ENCODE measurements at places on chromosomes 7 and 10.

DNA sequence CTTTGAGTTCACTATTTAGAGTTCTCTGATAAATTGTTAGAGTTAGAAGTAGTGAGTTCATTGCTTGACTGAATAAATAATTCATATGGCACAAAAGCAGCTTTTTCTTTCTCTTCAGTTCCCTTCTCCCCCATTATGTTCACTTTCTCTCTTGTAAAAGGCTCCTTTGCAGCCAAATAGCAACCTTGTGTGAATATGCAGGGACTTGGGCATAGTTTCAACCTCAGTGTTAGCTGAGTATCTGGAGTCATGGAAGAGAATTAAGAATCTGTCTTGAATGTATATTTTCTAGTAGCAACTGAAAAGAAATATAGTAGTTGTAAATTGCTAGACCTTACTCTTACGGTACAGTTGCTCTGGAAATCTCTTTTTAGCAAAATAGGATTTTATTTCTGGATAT, 31.9 kb downstream of the ZEB1 start:
- DNase-seq = no peak

DNA sequence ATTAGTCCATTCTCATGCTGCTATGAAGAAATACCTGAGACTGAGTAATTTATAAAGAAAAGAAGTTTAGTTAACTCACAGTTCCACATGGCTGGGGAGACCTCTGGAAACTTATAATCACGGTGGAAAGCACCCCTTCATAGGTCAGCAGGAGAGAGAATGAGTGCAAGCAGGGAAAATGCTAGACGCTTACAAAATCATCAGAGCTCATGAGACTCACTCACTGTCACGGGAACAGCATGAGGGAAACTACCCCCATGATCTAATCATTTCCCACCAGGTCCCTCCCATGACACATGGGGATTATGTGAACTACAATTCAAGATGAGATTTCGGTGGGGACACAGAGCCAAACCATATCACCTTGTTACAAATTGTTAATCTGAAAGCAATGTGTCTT, 15.8 kb downstream of the TAS2R39 start:
- no peak for DNase-seq

DNA sequence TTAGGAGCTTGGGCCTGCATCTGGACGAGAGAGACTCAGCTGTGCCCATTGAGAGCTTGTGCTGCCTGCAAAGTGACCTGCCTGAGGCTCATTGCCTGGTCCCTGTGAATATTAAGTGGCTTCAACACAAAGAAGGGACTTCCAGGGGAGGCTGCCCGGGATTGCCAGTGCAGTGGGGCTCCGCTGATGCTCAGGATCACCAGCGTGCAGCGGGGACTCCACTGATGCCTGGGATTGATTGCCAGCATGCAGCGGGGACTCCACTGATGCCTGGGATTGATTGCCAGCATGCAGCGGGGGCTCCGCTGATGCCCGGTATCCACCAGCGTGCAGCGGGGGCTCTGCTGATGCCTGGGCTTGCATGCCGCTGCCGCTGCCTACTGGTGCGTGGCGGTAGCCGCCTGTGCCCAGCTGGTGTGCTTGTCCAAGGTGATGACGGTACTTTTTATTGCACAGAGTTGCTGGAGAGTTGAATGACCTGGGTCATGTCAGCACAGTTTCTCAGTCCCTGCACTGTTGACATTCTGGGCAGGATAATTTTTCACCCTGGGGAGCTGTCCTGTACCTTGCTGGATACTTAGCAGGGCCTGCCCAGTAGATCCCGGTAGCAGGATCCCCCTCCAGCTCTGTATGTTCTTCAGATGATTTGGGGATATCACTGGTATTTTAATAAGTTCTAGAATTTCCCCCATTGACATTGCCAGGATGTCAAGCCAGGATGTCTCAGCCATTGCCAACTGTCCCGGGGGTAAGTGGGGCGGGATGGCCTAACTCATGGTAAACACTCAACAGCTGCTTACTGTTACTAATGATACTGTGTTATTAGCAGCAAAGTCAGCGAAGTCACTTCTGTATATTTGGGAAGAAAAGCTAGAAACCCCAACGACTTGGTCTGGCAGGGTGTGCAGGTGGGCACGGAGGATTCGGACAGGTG, 13.0 kb downstream of the DOCK1 start:
- DNase-seq = no peak

- DNase-seq = no peak
These were observed 425.8 kb upstream of the FOXK1 start for GRCh38 chr7:4256286-4256685.

GRCh38 chr7:152899548-152900109, 140.1 kb downstream of the ACTR3B start:
- DNase-seq = no peak

- DNase-seq = peak; percentile 84
These were observed 10.7 kb downstream of the CALD1 start for GRCh38 chr7:134789967-134790685.

DNA sequence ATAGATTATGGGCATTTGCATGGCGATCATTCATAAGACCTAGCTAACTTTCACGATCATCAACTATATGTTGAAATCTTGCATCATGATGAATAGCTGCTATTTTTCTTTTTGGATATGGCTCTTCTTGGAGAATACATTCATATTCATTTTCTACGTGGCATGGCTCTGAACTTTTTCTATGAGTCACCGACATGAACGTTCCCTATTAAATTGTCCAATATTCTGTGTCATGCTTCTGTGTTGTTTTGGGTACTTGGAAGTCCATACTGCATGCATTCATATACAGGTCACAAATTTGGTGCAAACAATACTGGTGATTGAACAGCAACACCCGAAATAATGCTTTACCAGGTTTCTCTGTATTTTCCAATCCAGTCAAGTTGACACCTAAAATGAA, 37.9 kb upstream of the ANKRD1 start:
- no peak for DNase-seq

GRCh38 chr7:32869716-32870115, 21.8 kb downstream of the KBTBD2 start:
- no peak for DNase-seq

All from EH (cell line).